NCI-H446 (cell line): ENCODE measurements at places on chromosomes 5 and 9.

DNA sequence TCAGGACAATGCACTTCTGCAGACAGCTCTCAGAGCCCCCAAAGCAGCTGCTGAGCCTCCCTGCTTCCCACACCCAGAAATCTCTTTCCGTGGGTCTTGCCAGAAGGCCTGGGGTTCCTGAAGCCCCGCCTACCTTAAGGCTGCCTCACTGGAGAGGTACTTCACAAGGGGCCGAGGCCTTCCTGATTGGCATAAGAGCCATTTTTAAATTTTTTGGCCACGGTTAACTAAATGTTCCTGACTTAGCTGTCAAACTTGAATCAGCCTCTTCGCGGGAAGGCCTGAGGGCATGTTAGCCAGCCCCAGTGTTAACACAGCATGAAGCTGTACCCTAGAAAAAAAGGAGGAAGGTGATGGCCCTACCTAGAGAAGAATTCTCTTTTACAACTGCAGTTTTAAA is 20.7 kb upstream of the EPB41L4B start:
- DNase-seq: no peak

- peak; percentile 99 for DNase-seq
These were observed 485.3 kb downstream of the CDH9 start for GRCh38 chr5:26553079-26553478.

- no peak for DNase-seq
These were observed 654 bp downstream of the PURA start for GRCh38 chr5:140114341-140115185.

DNA sequence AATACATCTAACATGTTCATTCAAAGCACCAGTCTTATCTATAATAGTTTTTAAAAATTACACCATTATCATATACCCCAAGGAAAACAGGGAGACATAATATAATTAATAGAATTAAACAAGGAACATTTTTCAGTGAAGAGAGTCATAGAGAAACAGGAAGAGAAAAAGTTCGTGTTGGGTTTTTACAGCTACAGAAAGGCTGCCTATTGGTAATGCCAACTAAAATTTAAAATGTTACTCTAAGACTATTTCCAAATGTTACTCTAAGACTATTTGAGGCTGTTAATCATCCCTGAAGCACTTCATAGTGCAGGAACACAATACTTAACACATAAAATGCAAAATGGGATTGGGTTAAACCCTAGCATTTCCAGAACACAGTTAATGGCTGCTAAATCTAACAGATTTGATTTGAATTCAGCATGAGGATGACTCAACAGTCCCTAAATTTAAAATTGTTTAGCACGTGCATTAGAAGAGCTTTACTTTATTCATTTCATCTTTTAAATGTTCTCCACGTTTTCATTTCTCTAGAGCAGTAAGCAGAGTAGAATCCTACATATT is 54.5 kb downstream of the OXCT1 start:
- no peak for DNase-seq

- no peak for DNase-seq
These were observed 52.4 kb downstream of the SMIM23 start for GRCh38 chr5:171838066-171838465.

GRCh38 chr5:41918105-41918504 is 7.0 kb upstream of the FBXO4 start:
- no peak for DNase-seq

DNA sequence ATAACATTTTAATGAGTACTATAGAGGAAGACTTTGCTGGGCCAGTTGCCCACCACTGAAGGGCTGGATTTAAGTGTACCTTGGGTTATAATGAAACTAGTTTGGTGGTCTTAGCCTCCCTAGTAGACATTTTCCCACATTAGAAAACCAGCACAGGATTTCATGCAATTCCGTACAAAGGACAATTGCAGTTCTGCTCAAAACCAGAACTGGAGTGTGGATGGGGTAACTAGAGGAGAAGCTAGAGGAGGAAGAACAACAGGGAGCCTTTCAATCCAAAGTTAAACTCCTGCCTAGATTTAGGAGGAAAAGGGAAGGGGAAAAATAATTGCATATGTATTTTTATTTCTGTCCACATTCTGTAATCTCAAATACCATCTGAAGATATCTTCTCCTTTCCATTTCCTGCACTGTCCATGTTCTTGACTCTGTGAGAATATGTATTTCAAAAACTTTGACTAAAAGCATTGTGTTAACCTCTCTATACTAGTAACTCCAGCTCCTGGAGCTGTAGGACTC is 97.5 kb upstream of the SSBP2 start:
- DNase-seq: no peak

GRCh38 chr5:81608976-81609375 is 141.9 kb downstream of the SSBP2 start:
- no peak for DNase-seq

DNA sequence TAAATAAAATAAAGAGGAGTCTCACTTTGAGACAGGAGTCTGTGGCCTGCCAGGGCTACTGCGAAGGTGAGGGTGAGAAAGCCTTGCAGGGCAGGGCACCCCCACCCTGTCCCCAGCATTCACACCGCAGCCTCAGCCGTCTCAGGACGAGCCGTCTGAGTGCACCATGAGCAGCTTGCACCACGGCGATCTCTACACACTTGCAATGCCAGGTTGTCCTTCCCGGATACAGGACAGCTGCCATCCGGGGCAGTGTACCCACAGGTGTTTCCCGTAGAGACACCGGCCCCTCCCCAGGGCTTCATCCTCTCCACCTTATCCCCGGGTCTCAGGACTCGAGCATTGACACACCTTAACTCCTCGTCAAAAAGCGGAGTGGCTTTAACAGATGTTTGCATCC is 43.3 kb downstream of the IRX2 start:
- DNase-seq: no peak

GRCh38 chr9:101359679-101360078 is 25.1 kb downstream of the BAAT start:
- no peak for DNase-seq

DNA sequence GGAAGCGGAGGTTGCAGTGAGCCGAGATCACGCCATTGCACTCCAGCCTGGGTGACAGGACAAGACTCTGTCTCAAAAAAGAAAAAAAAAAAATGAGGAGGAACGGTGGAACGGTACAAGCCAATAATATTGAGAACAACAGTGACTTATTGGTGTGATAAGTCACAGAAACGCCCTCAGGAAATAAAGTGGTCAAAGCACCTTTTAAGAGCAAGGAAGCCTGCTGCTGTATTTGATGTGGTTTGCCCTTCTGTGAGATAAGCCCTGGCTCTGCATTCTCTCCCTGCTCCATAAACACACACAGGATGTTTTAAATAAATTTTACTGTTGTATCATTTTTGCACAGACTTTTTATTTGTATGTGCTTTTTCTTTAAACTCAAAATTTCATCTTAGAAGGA is 269.9 kb upstream of the MSX2 start:
- no peak for DNase-seq

- no peak for DNase-seq
These were observed 3.0 kb downstream of the SLC12A7 start for GRCh38 chr5:1108865-1109174.

DNA sequence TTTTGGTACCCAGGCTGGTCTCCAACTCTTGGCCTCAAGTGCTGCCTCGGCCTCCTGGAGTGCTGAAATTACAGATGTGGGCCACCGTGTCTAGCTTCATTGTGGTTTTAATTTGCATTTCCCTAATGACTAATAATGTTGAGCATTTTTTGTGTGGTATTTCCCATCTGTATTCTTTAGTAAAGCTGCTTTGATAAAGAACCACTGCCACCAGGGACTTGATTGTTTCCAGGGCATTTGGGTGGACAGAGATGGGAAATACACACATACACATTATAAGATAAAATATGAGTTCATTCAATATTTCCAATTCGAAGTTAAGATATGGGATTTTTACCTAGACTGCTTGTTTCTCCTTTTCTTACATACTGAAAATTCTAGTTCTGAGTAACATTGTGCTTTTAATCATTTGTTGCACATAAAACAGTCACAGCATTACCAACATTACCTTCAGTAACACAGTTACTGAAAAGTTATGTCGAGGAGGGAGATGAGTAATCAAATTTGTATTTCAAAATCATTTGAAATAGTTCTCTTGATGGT is 28.9 kb downstream of the HABP4 start:
- DNase-seq: no peak

DNA sequence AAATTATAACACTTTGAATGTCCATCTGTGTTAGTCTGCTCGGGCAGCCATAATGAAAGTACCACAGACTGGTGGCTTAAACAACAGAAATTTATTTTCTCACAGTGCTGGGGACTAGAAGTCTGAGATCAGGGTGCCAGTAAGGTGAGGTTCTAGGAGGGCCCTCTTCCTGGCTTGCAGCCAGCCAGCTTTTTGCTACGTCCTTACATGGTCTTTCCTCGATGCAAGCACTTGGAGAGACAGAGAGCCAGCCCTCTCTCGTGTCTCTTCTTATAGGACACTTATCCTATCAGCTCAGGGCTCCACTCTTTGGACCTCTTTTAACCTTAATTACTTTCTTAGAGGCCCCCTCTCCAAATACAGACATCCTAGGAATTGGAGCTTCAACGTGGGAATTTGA is 351.8 kb downstream of the SPOCK1 start:
- no peak for DNase-seq

- DNase-seq: no peak
These were observed 29.9 kb downstream of the ACSL6 start for GRCh38 chr5:131981516-131981915.

GRCh38 chr5:59790776-59791475 is 102.6 kb downstream of the PDE4D start:
- no peak for DNase-seq

- no peak for DNase-seq
These were observed 19.7 kb downstream of the COL5A1 start for GRCh38 chr9:134661299-134661698.

DNA sequence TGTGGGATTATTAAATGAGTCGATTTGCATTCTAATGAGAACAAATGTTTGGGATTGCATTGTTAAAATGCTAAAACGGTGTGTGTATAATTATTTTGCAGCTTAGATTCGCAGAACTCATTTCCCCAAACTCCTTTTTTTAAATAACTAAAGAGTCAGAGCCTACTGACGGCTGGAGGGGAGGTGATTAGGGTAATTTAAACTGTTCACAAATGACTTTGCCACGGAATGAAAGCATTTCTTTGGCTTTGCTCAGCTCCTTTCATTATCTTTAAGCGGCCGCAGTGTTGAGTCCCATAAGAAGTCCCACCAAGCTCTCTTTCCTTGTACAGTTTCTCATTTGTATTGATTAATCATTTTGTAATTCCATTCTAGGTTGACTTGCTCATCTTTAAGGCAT is 1632.8 kb downstream of the MAT2B start:
- DNase-seq: no peak

- no peak for DNase-seq
These were observed 132.0 kb downstream of the CEMIP2 start for GRCh38 chr9:71636143-71636839.

- no peak for DNase-seq
These were observed 20.7 kb downstream of the PTPN3 start for GRCh38 chr9:109477258-109478050.

- DNase-seq: no peak
These were observed 133.4 kb downstream of the SEMA6A start for GRCh38 chr5:116441223-116441622.
